ENCODE measurements at places on chromosomes 16 and 17. TPM values are rescaled to one million over a fixed set of nuclear protein-coding genes. Genes with fewer than 3 reads are reported as not detected.

Gene TBC1D3
- total RNA-seq = not detected

Gene COQ9
- 33.0 TPM for total RNA-seq

Gene ATF7IP2
- 22.8 TPM for total RNA-seq

Gene SULT1A4
- total RNA-seq = 4.0 TPM

Gene DNASE1L2
- 1.5 TPM for total RNA-seq

Gene OGFOD3
- total RNA-seq = 17.6 TPM

Gene MAF
- total RNA-seq = 1.9 TPM

DNA sequence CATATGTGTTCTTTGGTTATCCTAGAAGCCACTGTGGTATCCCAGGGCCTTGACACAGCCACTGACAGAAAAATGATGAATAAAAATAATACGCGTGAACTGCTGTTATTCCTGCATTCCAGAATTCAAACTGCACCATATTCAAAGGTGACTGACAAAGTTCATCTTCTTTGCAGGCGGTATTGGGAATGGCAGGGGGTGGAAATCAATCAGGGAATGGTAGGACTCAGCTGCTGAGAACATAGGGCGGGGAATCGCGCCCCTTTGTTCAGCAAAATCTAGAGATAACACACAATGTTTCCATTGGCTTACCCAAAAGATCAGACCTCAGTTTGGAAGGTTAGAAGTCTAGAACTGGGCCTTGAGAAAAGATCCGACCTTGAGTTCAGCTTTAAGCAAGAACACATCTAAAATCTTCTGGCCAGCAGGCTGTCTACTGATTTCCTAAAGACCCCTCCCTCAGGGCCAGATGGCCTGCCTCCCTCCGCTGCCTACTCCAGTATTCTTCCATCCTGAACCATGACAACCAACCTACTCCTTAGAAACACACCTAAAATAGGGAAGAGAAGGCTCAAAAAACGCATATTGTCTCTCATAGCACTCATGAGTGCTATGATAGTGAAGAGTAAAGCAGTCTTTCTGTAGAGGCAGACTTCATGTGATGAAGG, 34.1 kb downstream of the CDK5R1 start:
- H3K4me3 ChIP-seq = no peak overlapping the region
- no peaks in the 10 kb centered on the region for H3K27me3 ChIP-seq
- DNase-seq = peak; percentile 68
- H3K27ac ChIP-seq = peak overlapping the region; percentile 98

- H3K36me3 ChIP-seq = no peaks in the 10 kb centered on the region
- H3K27me3 ChIP-seq = peaks cover 65% of the 10 kb centered on the region
- H3K4me1 ChIP-seq = no peaks in the 10 kb centered on the region
- no peak overlapping the region for H3K27ac ChIP-seq
These were observed 145.5 kb upstream of the SOX9 start for GRCh38 chr17:71975331-71975801.

DNA sequence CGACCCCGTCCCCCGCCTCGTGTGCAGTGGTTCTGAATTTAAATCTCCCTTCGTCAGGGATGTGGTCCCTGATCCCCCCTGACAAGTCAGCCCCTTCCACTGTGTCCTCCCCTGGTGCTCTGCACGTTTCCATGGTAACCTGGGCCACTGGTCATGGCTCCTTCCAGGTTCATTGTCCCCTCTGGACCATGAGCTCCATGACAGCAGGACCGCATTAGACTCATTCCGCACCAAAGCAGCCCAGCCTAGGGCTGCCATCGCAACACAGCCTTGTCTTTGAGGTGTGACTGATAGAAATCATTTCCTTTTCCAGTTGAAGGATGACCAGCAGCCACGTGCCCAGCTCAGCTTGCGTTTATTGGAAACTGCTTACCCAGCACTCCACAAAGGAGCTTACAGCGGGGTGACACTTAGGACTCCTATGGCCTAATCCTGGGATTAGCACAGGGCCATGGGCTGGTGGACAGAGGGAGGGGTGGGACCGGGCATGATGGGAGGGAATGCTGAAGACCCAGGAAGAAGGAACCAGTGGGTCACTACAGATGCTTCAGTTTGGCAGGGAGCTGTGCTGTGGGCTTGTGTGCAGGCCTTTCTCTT, 7.6 kb downstream of the RCVRN start:
- no peak for DNase-seq
- H3K4me1 ChIP-seq = no peaks in the 10 kb centered on the region
- H3K27me3 ChIP-seq = peaks cover 5% of the 10 kb centered on the region
- H3K27ac ChIP-seq = peak overlapping the region; percentile 32
- no peak overlapping the region for H3K4me3 ChIP-seq

GRCh38 chr16:79658301-79659033, 57.9 kb upstream of the MAF start:
- no peak overlapping the region for H3K27ac ChIP-seq
- H3K4me1 ChIP-seq = peaks cover 9% of the 10 kb centered on the region
- DNase-seq = no peak
- no peak overlapping the region for H3K4me3 ChIP-seq
- no peaks in the 10 kb centered on the region for H3K27me3 ChIP-seq
- no peaks in the 10 kb centered on the region for H3K36me3 ChIP-seq

DNA sequence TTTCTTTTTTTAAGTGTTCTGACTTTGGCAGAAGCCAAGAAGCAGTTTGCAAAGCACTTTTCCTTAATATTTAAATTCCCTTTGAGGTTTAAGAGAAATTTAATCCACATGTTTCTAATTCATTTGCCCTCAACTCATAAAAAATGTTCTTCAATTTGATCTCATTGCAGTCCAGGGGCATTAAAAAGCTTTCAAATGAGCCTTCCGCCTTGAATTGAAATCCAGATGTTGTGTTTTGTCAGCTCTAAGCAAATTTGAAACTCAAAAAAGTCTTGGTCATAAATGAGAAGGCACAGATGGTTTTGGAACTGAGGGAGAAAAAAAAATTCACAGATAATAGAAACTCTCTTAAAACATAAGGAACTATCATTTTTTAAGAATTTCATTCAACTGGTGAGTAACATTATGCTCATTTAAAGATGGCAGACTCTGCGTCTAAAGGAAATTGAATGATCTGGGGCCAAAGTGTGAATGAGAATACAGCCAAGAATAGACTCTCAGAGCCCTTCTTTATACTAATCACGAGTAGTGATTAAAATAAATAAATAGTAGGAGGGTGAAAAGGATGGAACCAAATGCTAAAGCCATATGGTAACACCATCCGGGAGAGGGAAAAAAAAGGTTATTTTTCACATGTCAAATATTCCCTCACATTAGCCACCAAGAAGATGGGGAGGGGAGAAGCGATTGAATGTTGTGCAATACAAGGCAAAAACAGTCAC, 1304.7 kb downstream of the CDH8 start:
- no peak overlapping the region for H3K4me3 ChIP-seq
- no peaks in the 10 kb centered on the region for H3K4me1 ChIP-seq
- H3K27me3 ChIP-seq = no peaks in the 10 kb centered on the region
- H3K27ac ChIP-seq = no peak overlapping the region

GRCh38 chr16:3979518-3979917, 99.0 kb upstream of the CREBBP start:
- H3K4me3 ChIP-seq = no peak overlapping the region
- H3K36me3 ChIP-seq = no peaks in the 10 kb centered on the region
- no peak overlapping the region for H3K27ac ChIP-seq
- DNase-seq = no peak
- H3K4me1 ChIP-seq = no peaks in the 10 kb centered on the region

GRCh38 chr17:83179811-83180210, 100.4 kb downstream of the METRNL start:
- H3K36me3 ChIP-seq = no peaks in the 10 kb centered on the region
- H3K4me3 ChIP-seq = no peak overlapping the region
- no peaks in the 10 kb centered on the region for H3K27me3 ChIP-seq
- no peak overlapping the region for H3K27ac ChIP-seq

GRCh38 chr16:67504031-67505021, 21.0 kb upstream of the AGRP start:
- H3K27ac ChIP-seq = no peak overlapping the region
- no peaks in the 10 kb centered on the region for H3K36me3 ChIP-seq
- no peak for DNase-seq
- H3K4me1 ChIP-seq = no peaks in the 10 kb centered on the region
- H3K27me3 ChIP-seq = no peaks in the 10 kb centered on the region

DNA sequence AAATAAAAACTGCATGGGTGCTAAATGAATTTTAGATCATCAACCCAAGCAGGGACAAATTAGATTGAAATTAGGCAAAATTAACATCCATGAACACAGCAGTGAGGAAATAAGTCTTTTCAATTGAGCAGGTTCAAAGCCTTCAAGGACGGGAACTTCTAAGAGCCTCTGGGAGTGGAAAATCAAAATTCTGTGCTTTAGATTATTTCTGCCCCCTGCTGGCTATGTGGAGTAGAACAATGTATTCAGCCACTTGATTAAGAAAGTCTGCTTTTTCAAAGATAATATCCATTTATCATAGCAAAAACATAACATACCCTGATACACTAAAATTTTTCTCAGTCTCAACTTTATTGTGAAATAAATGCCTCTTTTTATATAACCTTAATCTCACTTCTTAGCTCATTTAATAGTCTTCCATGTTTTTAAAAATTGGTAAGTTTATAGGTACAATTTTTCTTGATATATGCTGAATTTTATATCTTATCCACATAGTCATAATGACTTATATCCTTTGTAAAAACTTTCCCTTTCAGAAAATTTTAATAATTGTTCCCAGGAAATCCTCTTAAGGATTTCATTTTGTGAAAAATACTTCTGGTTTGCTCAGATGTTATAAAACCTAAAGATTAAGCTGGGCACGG, 28.1 kb upstream of the NOL11 start:
- no peaks in the 10 kb centered on the region for H3K4me1 ChIP-seq
- H3K27me3 ChIP-seq = no peaks in the 10 kb centered on the region
- no peak overlapping the region for H3K4me3 ChIP-seq
- H3K36me3 ChIP-seq = peaks cover 19% of the 10 kb centered on the region

- H3K27ac ChIP-seq = no peak overlapping the region
- no peaks in the 10 kb centered on the region for H3K36me3 ChIP-seq
- H3K4me3 ChIP-seq = no peak overlapping the region
- H3K4me1 ChIP-seq = peaks cover 5% of the 10 kb centered on the region
- no peak for DNase-seq
These were observed 307.6 kb downstream of the ZFHX3 start for GRCh38 chr16:72740347-72740746.

- H3K4me3 ChIP-seq = no peak overlapping the region
- DNase-seq = peak; percentile 92
- H3K27ac ChIP-seq = no peak overlapping the region
- peaks cover 54% of the 10 kb centered on the region for H3K27me3 ChIP-seq
- no peaks in the 10 kb centered on the region for H3K36me3 ChIP-seq
- no peaks in the 10 kb centered on the region for H3K4me1 ChIP-seq
These were observed 26.6 kb upstream of the KCNG4 start for GRCh38 chr16:84266451-84266850.

- DNase-seq = no peak
- peaks cover 10% of the 10 kb centered on the region for H3K4me1 ChIP-seq
- no peaks in the 10 kb centered on the region for H3K36me3 ChIP-seq
- H3K4me3 ChIP-seq = no peak overlapping the region
- H3K27ac ChIP-seq = no peak overlapping the region
These were observed 43.7 kb downstream of the IRX5 start for GRCh38 chr16:54974367-54974766.

DNA sequence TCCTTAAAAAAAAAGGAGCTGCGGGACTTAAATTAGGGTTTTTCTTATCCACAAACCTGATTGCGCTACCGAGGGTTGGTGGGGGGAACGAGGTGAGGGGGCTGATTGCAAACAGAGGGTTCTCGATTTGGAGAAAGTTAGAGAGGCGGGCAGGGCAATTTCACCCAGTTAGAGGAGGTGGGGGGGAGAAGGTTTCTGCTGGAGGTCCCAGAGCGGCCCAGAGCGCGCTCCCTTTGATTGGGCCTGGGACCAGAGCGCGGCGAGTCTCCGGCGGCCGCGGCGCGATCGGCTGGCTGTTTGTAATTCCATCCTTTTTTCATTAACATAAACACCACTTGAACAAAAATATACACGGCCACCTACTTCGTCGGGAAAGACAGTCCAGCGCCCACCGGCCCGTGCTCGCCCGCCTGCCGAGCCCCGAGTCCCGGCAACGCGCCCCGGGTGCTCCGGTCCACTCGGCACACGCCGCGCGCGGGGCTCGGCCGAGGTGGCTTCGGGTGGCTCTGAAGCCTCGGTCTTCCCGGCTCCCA, 13.3 kb upstream of the FOXF1 start:
- no peaks in the 10 kb centered on the region for H3K36me3 ChIP-seq
- H3K27ac ChIP-seq = no peak overlapping the region
- peaks cover 100% of the 10 kb centered on the region for H3K27me3 ChIP-seq
- H3K4me3 ChIP-seq = no peak overlapping the region
- DNase-seq = peak; percentile 67
- H3K4me1 ChIP-seq = peaks cover 13% of the 10 kb centered on the region

GRCh38 chr16:25027781-25028180, 12.6 kb upstream of the ARHGAP17 start:
- H3K4me3 ChIP-seq = no peak overlapping the region
- DNase-seq = no peak
- no peaks in the 10 kb centered on the region for H3K36me3 ChIP-seq

GRCh38 chr17:40453881-40454612, 10.8 kb downstream of the IGFBP4 start:
- no peak overlapping the region for H3K27ac ChIP-seq
- DNase-seq = no peak
- no peaks in the 10 kb centered on the region for H3K27me3 ChIP-seq
- H3K4me1 ChIP-seq = peaks cover 11% of the 10 kb centered on the region
- no peaks in the 10 kb centered on the region for H3K36me3 ChIP-seq

DNA sequence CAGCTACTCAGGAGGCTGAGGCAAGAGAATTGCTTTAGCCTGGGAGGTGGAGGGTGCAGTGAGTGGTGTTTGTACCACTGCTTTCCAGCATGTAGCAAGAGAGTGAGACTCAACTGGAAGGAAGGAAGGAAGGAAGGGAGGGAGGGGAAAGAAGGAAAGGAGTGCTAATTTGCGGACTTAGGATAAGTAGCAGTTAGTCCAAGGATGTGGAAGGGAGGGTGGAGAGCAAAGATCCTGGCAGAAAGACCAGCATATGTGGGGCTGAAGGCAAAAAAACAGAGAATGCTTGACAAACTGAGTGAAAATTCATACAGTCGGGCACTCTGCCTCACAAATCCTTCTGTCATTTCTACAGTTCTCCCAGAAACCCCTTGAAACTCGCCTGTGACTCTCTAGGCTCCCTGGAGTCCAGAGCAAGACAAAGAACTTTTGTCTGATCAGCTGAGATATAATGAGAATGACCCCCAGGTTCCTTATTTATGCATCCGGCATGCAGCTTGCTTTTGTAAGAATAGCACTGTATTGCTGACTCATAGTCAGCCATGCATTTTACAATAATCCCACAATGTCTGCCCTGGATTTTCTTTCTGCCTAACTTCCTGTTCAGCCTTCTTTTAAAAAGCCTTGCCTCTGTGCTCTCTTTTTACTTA, 31.5 kb downstream of the CDK5RAP3 start:
- no peaks in the 10 kb centered on the region for H3K27me3 ChIP-seq
- H3K4me3 ChIP-seq = no peak overlapping the region
- no peaks in the 10 kb centered on the region for H3K36me3 ChIP-seq
- peak overlapping the region; percentile 96 for H3K27ac ChIP-seq

All from endodermal cell (in vitro differentiated cells).